ENCODE measurements at places on chromosomes 3 and 15.
A peak's percentile ranks its signal among the peaks of the same experiment; 100 is the strongest.

DNA sequence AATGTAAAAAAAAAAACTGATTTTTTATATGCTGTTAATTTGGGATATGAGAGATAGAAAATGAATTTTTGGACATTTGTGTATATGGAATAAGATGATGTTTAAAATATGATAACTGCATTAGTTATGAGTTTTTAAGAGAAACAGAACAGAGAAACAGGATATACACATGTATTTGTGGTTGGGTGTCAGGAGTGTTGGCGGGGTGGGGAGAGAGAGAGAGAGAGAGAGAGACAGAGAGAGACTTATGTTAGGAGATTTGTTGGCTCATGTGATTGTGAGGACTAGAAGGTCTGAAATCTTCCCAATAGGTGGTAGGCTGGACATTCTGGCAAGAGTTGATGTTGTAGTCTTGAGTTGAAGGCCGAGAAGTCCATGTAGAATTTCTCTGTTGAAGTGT, 1121.6 kb upstream of the GBE1 start:
- no peak for DNase-seq

GRCh38 chr15:73583544-73583943, 49.6 kb downstream of the NPTN start:
- DNase-seq, result no peak

DNA sequence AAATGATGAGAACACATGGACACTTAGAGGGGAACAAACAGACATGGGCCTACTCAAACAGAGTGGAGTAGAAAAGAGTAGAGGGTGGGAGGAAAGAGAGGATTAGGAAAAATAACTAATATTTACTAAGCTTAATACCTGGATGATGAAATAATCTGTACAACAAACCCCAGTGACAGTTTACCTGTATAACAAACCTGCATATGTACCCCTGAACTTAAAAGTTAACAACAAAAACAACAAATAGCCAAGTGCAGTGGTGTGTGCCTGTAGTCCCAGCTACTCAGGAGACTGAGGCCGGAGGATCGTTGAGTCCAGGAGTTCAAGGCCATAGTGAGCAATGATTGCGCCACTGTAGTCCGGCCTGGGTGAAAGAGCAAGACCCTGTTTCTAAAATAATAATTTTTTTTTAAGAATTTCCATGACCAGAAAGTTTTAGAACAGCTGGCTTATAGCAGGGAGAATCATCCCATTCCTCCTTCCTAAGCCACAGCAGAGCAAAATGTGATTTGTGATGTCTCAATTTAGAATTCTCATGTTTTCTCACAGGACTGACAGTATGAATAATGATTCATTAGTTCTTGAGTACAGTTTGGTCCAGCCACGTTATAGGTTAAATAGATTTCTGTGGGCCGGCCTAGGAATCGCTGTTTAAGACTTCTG, 150.0 kb downstream of the ZNF609 start:
- no peak for DNase-seq

GRCh38 chr15:93261845-93262244, 172.8 kb upstream of the RGMA start:
- DNase-seq, result no peak

DNA sequence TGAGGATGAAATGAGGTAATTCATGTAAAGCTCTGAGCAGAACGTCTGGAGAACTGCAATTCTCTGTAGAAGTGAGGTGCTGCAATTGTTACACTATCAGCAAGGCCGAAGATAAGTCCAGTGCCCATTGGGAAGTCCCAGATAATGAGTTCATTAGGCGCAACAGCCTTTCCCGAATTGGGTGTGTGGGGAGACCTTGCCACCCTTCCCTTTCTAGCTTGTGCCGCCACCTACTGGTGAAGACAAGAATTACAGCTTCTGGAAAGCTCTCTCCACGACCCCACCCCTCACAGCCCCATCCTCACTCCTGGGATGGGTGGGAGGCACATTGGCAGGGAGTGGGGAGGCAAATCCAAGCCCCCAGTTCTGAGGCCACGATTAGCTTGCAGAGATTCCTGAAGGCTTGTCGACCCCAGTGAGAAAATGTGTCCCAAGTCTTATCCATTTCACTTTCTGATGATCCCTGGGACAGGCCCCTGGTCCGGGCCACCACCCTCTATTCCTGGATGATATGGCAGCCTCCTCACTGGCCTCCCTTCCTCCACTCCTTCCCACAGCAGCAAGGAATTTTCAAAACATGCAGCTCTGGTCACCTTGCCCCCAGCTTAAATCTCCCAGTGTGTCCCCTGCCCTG, 36.4 kb downstream of the FAM3D start:
- DNase-seq, result no peak

DNA sequence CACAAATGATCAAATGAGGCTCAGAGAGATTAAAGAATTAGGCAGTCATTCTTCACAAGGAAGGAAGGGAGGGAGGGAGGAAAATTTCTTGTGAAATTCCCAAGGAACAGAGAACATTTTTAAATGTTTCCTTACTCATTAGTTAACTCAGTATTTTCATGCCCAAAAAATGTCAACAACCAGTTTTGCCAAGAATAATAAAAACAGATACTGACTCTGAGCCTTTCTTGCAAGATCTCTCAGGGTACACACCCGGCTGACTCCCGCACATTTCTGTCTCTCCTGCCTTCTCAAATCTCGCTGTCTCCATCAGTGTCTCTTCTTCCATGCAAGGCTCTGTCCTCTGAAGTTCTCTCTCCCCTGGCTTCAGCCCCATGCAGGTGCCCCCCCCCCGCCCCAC, 265.9 kb downstream of the TJP1 start:
- DNase-seq, result no peak

DNA sequence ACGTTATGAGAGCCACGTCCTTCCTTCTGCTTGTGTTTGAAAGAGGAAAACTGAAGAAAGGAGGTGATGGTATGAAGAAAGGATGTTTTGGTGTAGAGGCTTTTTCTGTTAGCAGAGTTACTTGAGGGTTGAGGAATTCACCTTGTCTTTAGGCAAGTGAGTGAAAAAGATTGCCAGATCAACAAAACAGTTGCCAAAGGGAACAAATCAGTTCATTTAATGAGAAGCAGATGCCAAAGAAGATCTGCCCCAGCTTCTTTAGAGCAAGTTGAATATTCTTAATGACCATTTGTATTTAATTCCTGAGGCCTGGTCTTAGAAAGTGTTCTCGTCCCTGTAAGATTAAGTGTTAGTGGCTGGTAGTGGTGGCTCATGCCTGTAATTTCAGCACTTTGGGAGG, 2.6 kb downstream of the CHCHD6 start:
- no peak for DNase-seq

- DNase-seq, result no peak
These were observed 116.0 kb downstream of the FOXB1 start for GRCh38 chr15:60120100-60120499.

DNA sequence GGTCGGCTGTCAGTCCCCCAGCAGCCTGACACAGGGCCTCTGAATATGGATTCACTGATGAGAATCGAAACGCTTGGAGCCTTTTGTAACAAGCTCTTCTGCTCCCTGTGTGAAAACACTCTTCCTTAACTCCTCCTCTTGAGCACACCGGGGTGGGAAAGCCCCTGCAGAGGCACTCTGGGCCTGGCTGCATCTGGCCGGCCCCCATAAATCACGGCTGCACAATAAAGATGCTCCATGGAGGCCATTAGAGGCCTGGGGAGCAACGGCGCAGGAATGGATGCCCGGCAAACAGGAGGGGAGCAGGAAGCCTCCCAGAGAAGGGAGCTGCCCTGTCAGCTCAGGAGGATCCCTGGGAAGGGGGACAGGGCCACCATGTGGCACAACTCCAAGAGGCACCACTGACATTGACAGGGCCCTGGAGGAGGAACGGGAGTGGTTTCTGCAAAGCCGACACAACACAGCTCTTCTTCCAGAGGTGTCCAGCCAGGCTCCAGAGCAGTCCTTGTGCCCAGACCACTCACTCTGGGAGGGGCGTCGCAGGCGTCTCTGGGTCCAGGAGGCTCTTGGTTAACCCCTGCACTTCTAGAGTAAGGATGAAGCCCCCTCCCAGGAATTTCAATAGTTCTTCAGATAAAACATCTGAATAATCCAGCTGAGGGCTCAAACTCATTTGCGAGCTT, 509.3 kb upstream of the PPP2R3A start:
- no peak for DNase-seq

- peak; percentile 83 for DNase-seq
These were observed 1.8 kb downstream of the LIMD1 start for GRCh38 chr3:45596290-45596791.

DNA sequence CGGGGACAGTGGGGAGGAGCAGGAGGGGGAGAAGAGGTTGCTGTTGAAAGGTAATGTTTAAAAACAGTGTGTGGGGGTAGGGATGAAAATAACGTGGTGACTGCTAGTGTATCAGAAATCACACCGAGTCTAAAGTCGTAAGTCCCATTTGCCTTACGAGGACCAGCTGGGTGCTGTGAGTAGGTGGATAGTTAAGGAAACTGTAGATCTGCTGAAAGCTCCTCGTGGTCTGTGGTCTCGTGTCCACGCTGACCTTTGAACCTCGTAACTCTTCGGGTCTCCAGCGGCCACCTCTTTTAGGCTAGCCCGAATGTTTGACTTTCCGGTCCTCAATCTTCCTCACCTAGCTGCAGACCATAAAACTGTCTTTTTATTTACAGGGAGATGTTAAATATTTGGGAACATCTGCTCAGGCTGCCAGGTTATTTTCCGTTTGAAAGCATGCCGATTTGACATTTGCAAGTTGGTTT, 29.3 kb upstream of the ST3GAL6 start:
- DNase-seq, result no peak

GRCh38 chr3:119013951-119014350, 20.7 kb downstream of the IGSF11 start:
- no peak for DNase-seq

GRCh38 chr3:143060906-143061305, 58.7 kb upstream of the CHST2 start:
- DNase-seq, result peak; percentile 76

DNA sequence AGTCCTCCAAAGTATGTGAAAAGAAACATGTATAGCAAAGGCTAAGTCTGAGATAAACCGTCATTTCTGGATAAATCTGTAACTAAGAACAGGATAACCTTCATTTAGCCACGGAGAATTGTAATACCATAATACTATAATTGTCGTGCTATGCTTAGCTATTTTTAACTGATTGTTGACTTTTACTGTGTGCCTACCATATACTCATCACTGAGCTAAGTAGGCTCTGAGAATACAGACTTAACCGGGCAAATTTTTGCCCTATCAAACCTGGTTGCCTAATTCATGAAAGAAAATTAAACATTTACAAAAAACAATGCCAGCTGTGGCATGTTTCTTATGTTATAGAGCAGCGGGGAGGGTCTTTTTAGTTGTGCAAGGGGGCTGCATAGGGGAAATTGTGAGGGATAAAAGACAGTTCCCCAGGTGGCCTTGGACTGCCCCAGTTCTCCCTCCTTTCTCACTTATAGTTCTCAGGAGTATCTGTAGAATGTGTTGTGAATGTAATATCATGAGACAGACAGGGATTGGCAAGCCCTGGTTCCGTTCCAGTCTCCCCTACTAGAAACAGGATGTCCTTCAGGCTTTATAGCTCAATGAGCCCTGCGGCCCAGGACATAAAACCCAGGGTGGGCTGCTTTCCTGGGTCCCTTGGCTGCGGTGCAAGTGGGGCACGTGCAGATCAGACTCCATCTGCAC, 318.5 kb downstream of the GBE1 start:
- no peak for DNase-seq

DNA sequence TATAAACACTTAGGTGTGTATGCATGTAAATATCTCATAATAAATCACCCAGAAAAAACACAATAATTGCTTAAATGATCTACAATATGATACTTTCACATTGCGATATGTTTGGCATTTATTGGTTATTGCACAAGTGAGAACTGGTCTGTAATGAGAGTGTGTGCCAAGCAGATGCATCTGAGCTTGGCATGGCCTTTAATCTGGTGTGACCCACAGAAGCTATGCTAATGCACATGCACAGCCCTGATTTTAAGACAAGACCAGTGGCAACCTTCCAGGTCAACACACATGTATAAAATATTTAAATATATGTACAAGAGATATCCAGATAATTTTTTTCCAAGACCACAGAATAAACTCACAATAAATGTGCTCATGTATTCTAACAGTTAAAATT, 42.7 kb downstream of the C2CD4A start:
- no peak for DNase-seq
